Hematopoietic multipotent progenitor cell (in vitro differentiated cells): ENCODE measurements at places on chromosomes 5 and 9.

DNA sequence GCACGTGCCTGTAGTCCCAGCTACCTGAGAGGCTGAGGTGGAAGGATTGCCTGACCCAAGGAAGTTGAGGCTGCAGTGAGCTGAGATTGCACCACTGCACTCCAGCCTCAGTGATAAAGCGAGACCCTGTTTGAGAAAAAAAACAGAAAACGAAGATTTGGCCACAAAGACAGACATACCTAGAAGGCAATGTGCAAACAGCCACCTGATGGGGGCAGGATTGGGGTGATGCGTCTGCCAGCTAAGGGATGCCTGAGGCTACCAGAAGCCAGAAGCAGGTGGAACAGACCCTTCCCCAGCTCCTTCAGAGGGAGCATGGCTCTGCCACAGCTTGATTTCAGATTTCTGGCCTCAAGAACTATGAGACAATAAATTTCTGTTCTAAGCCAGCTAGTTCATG is 2.9 kb downstream of the HIGD2A start:
- DNase-seq = no peak

- no peak for DNase-seq
Measured at GRCh38 chr9:20925256-20926045, 106.0 kb downstream of the HACD4 start.

DNA sequence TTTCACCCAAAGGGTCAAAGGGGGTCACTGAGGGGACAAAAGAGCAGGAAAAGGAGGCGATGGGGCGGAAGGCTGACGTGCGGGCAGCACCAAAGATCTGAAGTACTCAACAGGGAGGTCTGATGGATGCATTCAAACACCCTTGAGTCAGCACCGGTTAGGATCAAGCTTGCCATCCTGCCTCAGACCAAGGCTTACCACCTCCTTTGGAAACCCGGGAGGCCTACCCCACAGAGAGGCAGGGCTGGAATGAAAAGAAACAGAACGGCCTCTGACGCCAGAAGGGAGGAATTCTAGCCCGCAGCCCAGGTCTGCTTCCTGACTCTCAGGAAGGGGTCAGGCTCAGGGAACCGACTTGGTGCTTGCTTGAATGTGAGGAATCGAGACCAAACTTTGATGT is 125.6 kb downstream of the PAPPA start:
- DNase-seq = no peak

DNA sequence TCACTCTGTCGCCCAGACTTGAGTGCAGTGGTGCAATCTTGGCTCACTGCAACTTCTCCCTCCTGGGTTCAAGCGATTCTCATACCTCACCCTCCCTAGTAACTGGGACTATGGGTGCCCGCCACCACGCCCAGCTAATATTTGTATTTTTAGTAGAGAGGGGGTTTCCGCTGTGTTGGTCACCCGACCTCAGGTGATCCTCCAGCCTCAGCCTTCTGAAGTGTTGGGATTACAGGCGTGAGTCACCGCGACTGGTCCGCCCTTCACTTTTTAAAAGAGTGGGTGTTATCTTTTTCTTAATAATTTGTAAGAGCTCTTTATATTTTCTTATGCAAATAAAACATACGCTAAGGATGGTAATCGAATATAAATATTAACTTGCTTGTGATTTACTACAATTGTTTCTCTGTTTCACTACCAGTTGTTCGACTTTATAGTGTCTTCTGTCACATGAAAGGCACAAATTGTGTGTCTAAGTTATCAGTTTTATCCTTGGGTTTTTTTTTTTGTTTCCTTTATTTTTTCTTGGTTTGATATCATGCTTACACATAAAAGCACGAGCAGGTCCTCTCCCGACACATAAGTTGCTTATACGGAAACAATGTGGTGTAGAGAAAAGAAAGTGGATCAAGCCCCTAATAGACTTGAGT is 1.9 kb upstream of the GPBP1 start:
- no peak for DNase-seq

DNA sequence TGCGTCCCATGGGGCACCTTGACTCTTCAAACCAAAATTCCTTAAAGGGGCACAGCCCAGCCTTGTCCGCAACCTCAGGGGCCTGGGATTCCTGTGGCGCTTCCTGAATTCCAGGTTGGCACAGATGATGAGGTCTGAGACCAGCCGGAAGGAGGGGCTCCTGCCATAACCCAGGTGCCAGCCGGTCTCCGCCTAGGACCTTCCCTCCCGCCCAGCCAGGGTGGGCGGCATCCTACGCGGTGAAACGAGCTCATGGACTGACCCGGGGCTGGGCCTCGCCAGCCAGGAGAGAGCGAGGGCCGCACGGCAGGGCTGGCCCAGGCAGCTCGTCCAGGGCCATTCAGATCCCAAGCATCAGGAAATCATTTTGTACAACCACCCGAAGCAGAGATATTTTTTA is 23.0 kb downstream of the AMBP start:
- no peak for DNase-seq
